Osteocyte (in vitro differentiated cells): ENCODE measurements at places on chromosomes 5 and 9.

DNA sequence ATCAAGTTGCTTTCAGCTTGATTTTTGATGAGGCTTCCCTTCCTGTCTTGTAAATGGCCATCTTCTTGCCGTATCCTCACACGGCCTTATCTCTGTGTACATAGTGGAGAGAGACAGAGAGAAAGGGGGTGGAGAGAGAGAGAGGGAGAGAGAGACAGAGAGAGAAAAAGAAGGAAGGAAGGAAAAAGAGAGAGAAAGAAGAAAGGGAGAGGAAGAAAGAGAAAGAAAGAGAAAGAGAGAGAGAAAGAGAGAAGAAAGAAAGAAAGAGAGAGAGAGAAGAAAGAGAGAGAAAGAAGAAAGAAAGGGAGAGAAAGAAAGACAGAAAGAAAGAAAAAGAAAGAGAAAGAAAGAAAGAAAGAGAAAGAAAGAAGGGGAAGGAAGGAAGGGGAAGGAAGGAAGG lies 46.6 kb downstream of the ITGA1 start:
- H3K4me1 ChIP-seq: peaks cover 60% of the 10 kb centered on the region
- H3K27me3 ChIP-seq: no peaks in the 10 kb centered on the region
- H3K27ac ChIP-seq: peak overlapping the region; percentile 70
- DNase-seq: no peak
- no peak overlapping the region for H3K4me3 ChIP-seq

DNA sequence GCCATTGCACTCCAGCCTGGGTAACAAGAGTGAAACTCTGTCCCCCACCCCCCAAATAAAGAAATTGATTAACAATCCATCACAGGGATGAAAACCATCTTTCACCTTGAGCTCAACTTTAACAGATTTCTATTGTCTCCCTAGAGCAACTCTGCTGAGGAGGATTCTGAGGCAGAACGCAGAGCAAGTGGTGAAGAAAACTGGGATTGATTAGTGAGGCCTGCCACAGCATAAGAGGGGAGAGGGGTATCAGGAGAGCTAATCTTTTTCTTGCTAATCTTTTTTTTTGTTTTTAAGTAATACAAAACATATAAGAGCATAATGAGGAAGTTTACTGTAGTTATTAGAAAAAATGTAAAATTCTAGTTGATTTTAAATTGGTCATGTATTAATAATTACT lies 8.9 kb downstream of the TXNDC8 start:
- no peak overlapping the region for H3K4me3 ChIP-seq
- H3K36me3 ChIP-seq: no peaks in the 10 kb centered on the region
- DNase-seq: no peak
- no peaks in the 10 kb centered on the region for H3K4me1 ChIP-seq

DNA sequence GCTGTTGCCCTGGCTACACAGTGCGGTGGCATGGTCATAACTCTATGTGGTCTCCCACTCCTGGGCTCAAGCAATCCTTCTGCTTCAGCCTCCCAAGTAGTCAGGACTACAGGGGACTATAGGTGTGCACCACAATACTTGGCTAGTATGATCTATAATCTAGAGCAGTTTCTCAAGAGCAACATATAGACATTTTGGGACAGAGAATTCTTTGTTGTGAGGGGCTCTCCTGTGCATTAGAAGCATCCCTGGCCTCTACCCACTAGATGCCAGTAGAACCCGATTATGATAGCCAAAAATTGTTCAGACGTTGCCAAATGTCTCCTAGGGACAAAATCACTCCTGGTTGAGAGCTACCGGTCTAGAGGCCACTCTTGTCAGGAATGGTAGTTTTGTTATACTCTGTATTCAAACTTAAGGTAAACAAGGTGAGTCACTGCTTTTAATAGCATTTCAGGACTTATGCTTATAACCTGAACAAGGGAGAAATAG lies 7.2 kb downstream of the ANKHD1 start:
- H3K27me3 ChIP-seq: no peaks in the 10 kb centered on the region
- no peak overlapping the region for H3K4me3 ChIP-seq
- H3K36me3 ChIP-seq: peaks cover 2% of the 10 kb centered on the region
- DNase-seq: no peak

DNA sequence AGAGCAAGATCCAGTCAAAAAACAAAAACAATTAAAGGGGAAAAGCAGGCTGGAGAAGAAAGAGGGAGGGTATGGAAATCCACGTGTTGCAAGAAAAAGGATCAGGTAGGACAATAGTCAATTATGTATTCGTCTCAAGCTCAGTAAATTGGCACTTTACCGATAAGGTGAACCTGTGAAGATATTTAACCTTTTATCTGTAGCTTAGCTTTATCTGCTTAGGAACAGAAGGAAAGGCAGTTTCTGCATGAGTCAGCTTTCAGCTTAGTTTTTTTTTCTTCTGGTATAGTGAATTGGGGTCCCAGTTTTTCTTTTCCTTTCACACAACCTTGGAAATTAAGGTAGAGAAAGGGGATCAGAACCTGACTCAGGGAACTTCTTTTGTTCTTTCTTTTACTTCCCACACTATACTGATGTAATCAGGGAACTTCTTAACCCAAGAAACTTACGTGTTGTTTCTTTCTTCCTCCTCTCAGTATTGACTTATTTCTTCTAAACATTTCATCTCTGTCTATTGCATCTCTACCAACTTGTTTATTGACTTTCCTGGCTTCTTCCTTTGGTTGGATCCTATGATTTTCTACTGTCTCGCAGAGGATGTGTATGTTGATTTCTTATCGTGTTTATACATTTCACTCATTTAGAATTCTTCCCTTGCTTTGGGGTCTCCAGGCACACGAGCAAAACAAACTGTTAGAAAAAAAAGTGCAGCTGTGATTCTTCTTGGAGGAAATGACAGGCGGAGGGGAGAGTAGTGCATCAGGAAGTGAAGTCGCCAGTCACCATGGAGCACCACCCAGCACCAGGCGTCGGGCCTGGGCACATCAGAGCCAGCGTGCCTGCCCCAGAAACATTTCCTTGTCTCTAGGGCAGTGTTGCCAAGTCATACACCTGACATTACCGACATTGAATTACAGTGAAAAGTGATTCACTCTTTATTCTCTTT lies 123.0 kb upstream of the LHFPL2 start:
- DNase-seq: no peak
- peaks cover 16% of the 10 kb centered on the region for H3K4me1 ChIP-seq
- peaks cover 5% of the 10 kb centered on the region for H3K36me3 ChIP-seq
- no peak overlapping the region for H3K27ac ChIP-seq

DNA sequence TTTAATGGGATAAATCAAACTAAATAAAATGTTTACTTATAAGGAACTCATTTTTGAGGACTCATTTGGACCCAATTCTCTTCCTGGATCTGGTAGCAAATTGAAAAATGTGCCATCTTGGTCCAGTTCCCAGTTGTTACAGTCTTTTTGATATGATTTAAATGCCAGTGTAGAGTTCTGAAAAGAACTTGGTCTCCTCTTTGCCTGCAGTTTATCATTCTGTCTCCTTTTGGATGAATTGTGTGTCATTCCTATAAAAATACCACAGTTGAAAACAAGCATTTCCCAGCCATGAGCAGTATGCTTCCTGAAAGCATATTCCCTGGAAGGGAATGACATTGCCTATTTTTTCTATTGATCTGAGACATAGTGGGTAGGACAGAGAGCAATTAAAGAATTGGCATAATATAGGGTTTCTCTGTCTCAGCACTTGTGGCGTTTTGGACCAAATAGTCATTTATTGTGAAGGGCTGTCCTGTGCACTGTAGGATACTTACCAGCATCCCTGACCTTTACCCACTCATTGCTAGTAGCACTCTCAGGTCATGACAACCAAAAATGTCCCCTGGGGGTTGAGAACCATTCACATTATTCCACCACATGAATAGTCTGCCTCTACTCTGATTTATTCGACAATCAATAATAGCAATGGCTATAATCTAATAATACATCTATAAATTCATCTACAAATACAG lies 181.8 kb downstream of the NXNL2 start:
- peaks cover 46% of the 10 kb centered on the region for H3K27me3 ChIP-seq
- no peak overlapping the region for H3K27ac ChIP-seq
- H3K4me3 ChIP-seq: no peak overlapping the region
- no peaks in the 10 kb centered on the region for H3K36me3 ChIP-seq
- DNase-seq: no peak
